ENCODE measurements at places on chromosomes 6 and 20.

- no peak for DNase-seq
These were observed 133.0 kb downstream of the FARS2 start for GRCh38 chr6:5394280-5394679.

DNA sequence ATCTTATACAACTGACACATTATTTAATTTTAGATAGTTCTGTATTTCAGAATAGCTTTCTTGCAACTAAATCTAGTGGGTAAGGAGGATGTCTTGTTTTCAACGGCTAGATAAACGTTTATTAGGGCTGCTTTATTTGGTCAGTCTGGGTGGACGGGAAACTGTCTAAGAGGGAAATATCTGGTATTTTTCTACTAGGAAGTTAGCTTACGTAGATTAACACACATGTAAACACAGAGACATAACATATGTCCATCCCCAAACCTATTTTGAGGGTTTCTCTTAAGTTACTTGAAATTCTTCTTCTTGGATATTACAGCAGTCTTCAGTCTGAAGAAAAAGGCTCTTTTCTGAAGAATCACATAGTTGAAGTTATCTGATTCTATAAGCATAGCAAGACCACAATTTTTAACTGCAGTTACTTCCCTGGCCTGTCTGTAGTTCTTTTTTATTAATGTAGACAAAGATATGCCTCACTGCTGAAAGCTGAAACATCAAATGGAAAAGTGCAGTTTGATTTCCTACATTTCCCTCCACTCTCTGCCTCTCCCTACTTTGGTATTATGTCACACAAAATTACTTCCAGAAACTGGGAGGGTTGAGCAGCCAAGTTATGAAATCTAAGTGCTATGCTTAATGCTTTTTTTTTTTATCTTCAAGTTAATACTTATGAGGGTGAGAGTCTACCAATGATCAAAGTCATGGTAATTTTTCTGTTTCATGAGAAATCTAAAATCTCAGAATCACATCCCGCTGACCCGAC, 37.4 kb downstream of the PLAGL1 start:
- DNase-seq: no peak

DNA sequence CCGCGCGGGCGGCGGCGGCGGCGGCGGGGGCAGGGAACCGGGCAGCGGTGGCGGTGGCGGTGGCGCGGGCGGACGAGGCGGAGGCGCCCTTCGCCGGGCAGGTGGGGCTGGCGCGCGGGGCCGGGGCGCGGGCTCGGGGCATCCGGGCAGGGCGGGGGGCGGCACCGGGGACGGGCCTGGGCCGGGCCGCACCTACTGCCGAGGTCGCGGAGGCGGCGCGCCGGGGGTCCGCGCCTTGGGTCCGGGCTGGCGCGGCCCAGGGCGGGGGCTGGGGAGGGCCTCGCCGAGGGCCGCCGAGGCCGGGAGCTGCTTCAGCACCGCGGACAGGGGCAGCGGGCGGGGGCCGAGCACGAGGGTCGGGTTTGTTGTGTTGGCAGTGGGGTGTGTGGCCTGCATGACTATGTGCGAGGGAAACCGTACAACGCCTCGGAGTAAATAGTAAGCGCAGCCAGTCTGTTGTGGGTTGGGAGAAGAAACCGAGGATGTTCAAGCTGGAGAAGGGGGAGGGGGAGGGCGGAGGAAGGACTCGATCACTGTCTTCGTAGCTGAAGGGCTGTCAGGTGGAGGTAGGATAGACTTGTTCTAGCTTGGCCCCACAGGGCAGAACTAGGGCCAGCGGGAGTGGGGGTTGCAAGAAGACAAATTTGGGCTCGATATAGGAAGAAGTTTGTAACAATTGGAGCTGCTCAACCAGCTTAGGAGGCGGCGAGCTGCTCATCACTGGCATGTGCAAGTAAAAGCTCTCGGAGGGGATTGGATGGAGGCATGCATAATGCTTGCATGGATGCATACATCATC, 593 bp downstream of the MMP24 start:
- DNase-seq: no peak

DNA sequence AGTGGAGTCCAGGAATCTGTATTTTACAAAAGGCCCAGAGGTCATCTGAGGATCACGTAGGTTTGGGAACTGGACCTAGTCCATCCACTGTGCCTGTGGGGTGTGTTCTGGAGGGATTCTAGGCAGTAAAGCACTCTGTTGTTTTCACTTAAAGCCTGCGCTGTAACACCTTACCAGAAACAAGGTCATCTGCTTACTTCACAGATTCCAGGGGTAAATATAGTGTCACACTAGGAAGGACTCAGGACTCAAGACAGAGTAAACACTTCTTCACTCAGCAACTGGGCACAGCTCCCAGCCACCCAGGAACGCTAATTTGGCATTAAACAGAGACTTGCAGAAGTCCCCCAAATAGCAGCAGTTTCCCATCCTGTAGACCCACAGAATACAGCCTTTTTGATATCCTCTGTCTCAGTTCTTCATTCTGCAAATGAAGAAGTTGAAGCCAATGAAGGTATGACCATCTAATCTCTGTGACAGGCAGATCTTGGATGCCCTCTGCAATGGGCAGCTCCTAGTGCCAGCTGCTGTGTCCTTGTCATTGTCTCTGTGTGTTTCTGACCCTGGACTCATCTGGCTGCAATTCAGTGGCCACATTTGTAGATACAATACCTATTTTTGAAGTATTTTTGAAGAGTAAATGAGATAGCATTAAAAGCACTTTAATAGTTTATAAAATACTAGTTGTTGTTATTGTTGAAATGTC, 129.1 kb downstream of the SLC24A3 start:
- DNase-seq: no peak

GRCh38 chr20:4600308-4601014, 121.2 kb upstream of the PRND start:
- DNase-seq: no peak

GRCh38 chr6:46964716-46965519, 43.2 kb upstream of the ADGRF5 start:
- no peak for DNase-seq

Data from effector CD4-positive, alpha-beta T cell (primary cell).